ENCODE measurements at places on chromosomes 7 and 10. TPM values are rescaled to one million over a fixed set of nuclear protein-coding genes. Genes with fewer than 3 reads are reported as not detected.

DNA sequence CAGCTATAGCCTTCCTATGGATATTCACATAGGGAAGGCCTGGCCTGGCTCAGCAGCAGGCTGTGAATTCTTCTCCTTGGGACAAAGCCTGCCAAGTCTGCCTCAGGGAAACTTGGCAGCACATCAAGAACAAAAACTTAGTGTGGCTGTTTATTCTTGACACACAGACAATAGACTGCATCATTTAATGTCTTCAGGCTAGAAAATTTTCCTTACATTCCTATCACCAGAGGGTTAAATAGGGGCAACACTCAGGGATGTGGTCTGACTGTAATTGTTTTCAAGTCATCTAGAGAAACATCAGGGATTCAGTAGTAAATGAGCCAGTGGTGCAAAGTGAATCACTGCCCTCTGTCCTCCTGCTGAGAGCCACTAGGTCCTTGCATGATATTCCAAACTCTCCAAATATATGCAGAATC, 137.3 kb downstream of the SEMA3C start:
- no peak for DNase-seq

PRXL2A gene
- 164 TPM for total RNA-seq

GRCh38 chr7:41199136-41199535, 503.8 kb downstream of the INHBA start:
- DNase-seq = no peak

PRDX3 gene
- 103 TPM for total RNA-seq

LMTK2 gene
- total RNA-seq = 20.6 TPM

GRCh38 chr10:80583685-80584084, 46.0 kb downstream of the SH2D4B start:
- no peak for DNase-seq

NRCAM gene
- total RNA-seq = 120 TPM

DNA sequence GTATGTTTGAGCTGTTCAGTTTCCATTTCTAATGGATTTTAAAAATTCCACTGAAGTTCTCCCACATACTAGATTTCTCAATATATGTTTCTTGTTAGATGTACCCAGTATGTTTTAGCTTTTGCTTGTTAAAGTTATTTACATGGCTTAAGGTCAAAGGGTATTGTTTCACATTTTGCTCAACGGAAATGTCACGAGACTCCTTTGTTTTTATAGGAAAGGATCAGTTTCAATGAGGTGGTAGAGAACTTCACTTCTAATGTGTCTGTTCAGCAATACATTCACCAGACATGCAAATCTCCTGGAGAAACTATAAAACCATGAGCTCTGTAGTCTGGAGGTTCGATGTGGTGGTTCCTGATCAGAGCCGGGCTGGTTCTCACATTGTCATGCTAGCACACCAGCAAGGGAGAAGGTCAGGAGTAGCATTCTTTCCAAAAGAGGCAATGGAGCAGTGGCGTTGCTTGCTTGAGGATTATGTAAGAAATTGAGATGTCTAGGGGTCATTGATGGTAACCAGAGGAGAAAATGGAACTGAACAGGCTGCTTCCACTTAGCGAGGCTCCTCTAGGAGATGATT, 114.0 kb downstream of the RAB18 start:
- no peak for DNase-seq

- DNase-seq = no peak
Observed at GRCh38 chr10:49243139-49243538, 54.9 kb upstream of the TMEM273 start.

DNA sequence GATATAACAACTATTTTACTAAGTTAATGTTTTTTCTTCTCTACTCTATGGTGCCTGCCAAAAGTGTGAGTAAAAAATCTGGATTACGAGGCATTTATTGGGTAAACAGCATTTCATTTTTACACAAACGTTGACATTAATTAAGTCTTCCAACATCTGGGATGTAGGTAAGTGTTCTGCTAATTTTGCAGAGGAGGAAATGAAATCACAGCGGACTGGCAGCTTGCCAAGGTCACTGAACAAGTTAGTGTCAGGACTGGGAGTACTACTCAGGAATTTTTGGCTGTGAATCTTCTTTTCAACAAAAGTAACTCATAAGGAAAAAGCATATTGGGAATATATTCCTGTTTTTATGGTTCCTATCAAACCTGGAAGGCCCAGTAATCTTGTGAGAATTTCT, 612.1 kb upstream of the FZD8 start:
- no peak for DNase-seq

DNA sequence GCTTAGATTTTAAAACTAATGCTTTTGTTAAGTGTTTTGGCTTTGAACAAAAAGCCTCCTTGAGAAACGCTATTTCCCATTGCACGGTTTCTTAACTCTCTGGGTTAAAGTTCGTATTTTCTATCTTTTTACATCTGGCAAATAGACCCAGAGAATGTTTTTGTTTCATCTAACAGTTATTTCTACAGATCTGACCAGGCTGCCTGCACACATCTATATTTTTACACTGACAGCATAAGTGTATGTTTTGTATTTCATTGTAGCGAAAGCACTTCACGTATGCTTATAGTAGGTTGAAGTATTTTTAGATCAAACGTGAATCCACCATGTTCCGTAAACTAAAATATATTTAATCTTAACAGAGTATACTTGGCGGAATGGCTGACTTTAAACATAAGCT, 477.3 kb downstream of the SDK1 start:
- no peak for DNase-seq

PPP1R17 gene
- 657 TPM for total RNA-seq

GIMAP5 gene
- not detected for total RNA-seq

DNA sequence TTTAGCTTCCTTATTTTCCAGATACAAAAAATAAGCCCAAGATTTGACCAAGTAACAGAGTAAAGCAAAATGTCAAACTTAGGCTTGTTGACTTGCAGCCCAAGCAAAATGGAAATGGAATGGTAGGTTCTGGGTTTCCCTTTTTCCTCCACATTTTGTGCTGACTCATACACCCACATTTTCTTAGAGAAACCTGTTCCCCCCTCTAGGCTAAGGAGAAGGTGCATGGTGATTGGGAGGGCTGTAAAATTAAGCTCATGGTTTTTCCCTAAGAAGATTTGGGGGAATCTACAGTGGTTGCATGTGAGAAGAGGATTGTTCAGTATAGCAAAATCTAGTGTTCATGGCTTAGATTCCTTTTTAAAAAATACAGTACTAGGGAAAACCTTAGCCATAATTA, 127.4 kb downstream of the ARL4A start:
- DNase-seq = no peak

DNA sequence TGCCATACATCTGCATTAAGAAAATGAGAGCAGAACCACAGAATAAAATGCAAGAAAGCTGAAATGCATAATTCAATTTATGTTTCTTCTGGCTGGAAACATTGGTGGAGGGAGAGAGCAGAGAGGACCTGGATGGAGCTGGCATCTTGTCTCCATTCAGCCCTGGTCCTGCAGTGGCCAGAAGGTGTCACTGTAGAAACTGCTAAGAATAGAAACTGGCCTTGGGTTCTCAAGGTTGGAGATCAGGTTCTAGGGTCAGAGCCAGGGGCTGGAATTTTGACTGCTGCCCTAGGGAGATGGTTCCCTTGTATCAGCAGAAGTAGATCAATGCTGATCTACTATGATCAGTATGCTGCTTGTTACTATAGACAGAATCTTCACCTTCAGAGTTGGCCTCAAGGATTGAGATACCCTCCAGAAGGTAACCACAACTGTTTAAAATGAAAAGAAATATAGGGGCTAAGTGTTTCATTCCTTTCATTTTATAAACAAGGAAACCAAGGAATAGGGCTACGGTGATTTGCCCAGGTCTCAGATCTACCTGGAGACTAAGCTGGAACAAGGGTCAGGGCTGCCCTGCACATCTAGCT, 13.1 kb downstream of the TAS2R41 start:
- no peak for DNase-seq

GRCh38 chr10:85761906-85762445, 604.6 kb downstream of the GRID1 start:
- DNase-seq = no peak

MPP7 gene
- 19.0 TPM for total RNA-seq

- no peak for DNase-seq
Observed at GRCh38 chr10:113047605-113047962, 97.5 kb downstream of the TCF7L2 start.

DNA sequence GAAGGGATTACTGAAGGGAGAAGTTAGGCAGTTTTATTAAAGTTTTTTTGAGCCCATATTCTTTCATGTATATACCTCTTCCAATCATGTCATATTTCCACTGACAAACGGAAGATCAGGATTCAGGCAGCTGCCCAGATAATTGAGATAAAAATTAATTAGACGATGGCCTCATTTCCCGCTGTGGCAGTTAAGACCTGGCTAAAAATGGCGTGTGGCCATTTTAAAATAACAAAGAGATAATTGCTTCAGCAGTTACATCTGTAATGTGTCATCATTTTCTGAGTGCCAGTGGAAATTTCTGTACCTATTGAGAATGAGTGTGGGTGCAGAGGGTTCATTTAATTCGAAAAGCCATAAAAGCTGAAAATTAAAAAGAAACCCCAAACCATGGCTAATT, 215.1 kb downstream of the STK31 start:
- no peak for DNase-seq

STEAP4 gene
- total RNA-seq = not detected

SAP25 gene
- total RNA-seq = 8.0 TPM

KLLN gene
- total RNA-seq = 0.27 TPM

TRPV5 gene
- 0.15 TPM for total RNA-seq

ENKUR gene
- total RNA-seq = not detected

- no peak for DNase-seq
Observed at GRCh38 chr7:151142686-151143040, 24.8 kb downstream of the GBX1 start.

GRCh38 chr10:90859321-90859751, 1.5 kb upstream of the HTR7 start:
- DNase-seq = no peak

GRCh38 chr7:138008588-138009349, 6.9 kb upstream of the CREB3L2 start:
- no peak for DNase-seq

ASZ1 gene
- not detected for total RNA-seq

TRIM8 gene
- 74.8 TPM for total RNA-seq

DNA sequence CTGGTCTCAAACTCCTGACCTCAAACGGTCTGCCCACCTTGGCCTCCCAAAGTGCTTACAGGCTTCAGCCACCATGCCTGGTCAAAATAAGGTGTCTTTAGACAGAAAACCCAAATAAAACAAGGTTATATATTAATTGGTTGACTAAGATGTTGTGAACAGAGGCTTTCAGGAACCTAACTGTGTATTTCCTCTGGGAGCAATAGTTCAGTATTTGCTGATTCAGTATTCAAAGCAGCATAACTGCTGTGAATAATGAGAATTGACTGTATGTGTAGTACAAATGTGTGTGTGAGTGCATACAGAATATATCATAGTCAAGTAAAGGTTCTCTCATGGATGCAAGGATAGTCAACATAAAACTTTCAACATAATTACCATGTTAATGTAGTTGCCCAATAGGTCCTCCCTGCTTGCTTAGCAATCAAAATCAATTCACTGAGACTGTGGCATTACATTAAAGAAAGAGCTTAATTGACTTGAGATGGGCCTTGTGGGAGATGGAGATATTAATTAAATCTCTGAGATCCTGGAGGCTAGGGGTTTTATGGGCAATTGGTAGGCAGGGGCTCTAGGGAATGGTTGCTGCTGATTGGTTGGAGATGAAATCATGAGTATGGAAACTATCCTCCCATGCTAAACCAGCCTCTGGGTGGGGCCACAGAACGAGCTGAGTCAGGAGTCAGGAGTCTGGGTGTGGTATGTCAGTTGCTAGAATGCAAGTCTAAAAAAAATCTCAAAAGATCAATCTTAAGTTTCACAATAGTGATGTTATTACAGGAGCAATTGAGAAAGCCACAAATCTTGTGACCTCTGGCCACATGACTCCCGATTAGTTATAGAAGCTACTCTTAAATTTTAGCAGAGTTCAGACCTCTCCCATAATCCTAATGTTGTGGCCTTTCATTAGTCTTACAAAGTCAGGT, 162.7 kb downstream of the AKR1D1 start:
- DNase-seq = no peak

DNA sequence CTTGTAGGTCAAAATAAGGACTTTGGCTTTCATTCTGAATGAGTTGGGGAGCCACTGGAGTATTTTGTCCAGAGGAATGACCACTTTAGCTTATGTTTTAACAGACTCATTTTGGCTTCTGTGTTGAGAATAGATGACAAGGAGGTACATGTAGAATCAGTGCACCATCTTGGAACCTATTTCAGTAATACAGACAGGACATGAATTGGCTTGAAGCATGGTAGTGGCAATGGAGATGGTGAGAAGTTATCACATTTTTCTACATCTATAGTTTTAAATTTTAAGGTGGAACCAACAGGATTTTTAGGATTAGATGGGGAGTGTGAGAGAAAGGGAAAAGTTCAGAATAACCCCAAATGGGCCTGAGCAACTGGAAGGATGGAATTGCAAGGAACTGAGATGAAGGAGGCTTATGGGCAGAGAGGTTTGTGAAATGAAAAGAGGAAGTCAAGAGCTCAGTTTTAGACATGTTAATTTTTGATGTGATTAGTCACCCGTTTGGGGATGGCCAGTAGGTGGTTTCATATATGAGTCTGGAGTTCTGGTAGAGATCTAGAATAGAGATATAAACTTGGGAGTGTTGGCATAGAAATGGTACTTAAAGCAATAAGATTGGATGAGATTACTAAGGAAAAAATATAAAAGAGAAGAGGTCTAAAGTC, 89.2 kb upstream of the JAZF1 start:
- no peak for DNase-seq

FAM24A gene
- total RNA-seq = not detected

All from glutamatergic neuron (in vitro differentiated cells).